ENCODE measurements at places on chromosomes 12 and 14. TPM values are rescaled to one million over a fixed set of nuclear protein-coding genes. Genes with fewer than 3 reads are reported as not detected.

DNAJC22 gene
- polyA plus RNA-seq, result 17.8 TPM

GUCY2C gene
- 12.9 TPM for polyA plus RNA-seq

AKAP3 gene
- polyA plus RNA-seq, result 1.3 TPM

HOXC4 gene
- 4.8 TPM for polyA plus RNA-seq

RNF212B gene
- not detected for polyA plus RNA-seq

ASPG gene
- 14.7 TPM for polyA plus RNA-seq

KLRC2 gene
- not detected for polyA plus RNA-seq

CDKN3 gene
- polyA plus RNA-seq, result 19.3 TPM

LHX5 gene
- polyA plus RNA-seq, result not detected

CMTM5 gene
- polyA plus RNA-seq, result 0.23 TPM

BRAP gene
- polyA plus RNA-seq, result 16.8 TPM

GRIP1 gene
- 7.7 TPM for polyA plus RNA-seq

MGP gene
- 646 TPM for polyA plus RNA-seq

POTEG gene
- not detected for polyA plus RNA-seq

FOXN4 gene
- not detected for polyA plus RNA-seq

STON2 gene
- polyA plus RNA-seq, result 3.4 TPM

ACSM4 gene
- not detected for polyA plus RNA-seq

PPP2R5C gene
- polyA plus RNA-seq, result 46.8 TPM

RFX4 gene
- not detected for polyA plus RNA-seq

Measured in hepatocyte (in vitro differentiated cells).